ENCODE measurements at places on chromosomes 6 and 20.
A peak's percentile ranks its signal among the peaks of the same experiment; 100 is the strongest.

- DNase-seq: no peak
These were observed 767 bp downstream of the PTK6 start for GRCh38 chr20:63536241-63536977.

DNA sequence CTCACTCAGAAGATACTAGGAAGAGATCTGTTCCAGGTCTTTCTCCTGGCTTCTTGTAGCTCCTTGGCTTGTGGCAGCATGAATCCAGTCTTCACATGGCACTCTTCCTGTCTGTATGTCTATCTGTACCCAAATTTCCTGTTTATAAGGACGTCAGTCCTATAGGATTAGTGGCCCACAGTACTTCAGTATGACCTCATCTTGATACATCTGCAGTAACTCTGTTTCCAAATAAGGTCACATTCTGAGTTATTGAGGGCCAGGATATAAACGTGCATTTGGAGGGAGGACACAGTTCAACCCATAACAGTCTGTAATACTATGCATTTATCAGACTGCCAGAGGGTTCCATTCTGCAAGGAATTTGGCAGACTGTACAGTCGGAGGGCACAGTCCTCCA, 57.6 kb upstream of the DYNLRB1 start:
- no peak for DNase-seq

GRCh38 chr6:56637640-56638039, 5.0 kb downstream of the DST start:
- peak; percentile 95 for DNase-seq

- no peak for DNase-seq
These were observed 160.5 kb downstream of the TTLL2 start for GRCh38 chr6:167485186-167485978.

DNA sequence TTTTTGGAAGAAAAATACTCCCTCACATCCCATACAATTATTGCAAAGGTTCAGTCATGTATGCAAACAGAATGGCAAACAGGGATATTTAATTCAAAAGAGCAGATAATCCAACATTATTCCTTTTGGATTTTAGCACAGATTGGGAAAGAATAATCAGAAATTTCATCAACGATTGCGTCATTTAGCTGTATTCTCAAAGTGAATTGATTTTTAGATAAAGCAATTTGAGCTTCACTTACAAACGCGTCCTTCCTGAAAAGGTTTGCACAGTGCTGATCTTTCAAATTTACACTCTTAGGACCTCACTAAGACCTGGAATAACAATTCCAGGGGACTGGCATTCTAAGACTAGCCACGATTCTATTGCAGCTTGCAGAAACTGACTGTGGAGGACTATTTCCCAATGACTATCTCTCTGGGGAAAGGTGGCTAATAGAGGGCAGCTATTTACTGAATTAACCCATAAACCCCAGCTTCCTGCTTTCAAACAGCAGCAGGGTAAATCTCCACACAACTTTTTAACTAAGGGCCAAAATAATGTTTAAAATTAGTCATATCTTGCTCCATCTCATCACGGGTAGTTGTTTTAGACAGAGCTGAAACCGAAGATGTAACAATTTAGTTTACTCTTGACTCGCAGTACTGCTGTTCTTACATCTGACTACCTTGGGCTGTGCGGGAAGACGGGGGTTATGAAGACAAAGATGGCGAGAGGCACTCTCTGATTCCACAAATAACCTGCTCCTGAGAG, 131.2 kb upstream of the FAM184A start:
- DNase-seq: no peak

DNA sequence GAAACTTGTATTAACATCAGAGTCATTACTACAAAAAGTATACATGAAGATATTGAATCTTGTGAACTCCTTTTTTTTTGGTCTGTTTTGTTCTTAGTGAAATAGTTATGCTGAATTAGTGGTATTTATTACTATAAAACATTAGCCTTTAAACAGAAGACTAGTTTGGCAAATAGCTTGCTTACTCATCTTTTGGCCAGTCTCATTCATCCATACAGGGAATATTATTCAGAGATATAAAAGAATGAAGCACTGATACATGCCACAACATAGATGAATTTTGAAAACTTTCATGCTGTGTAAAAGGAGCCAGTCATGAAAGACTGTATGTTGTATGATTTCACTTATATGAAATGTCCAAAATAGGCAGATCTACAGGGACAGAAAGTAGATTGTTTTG, 205.9 kb downstream of the ZFAND3 start:
- DNase-seq: no peak

DNA sequence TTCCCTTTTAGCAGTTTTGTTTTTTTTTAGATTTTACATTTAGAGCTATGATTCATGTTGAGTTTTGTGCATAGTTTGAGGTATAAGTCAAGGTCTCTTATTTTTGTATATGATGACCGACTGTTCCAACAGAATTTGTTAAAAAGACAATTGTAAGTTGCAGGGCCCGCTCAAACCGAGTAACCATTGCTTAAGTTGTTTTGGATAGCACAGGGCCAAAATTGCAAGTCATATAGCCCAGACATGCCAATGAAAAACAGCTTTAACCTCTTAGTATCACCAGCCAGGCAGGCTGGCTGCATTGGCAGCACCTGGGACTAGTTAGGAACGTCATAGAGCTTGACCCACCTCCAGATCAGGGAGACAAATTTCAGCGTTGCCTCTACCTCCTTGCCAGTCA, 47.3 kb downstream of the PFDN4 start:
- no peak for DNase-seq

GRCh38 chr6:46715141-46715540, 20.0 kb downstream of the PLA2G7 start:
- no peak for DNase-seq

- no peak for DNase-seq
These were observed 28.4 kb upstream of the FRMD1 start for GRCh38 chr6:168107191-168107983.

- DNase-seq: no peak
These were observed 131.2 kb upstream of the CCN2 start for GRCh38 chr6:132082421-132082820.

DNA sequence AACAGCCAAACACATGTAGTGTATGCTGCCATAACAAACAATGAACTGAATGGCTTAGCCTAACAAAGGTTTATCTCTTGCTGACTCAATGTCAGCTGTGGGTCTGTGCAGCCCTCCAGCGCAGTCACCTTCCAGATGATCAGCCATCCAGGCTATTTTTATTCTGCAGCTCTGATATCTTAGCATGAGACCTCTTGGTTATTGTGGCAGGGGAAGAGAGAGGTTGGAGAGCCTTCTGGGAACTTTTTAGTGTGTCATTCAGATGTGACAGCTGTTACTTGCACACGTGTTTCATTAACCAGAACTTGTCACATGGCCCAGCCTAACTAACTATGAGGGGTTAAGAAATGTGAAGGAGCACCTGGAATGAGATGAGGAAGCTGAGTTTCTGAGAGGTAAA, 202.5 kb downstream of the DHX35 start:
- no peak for DNase-seq

DNA sequence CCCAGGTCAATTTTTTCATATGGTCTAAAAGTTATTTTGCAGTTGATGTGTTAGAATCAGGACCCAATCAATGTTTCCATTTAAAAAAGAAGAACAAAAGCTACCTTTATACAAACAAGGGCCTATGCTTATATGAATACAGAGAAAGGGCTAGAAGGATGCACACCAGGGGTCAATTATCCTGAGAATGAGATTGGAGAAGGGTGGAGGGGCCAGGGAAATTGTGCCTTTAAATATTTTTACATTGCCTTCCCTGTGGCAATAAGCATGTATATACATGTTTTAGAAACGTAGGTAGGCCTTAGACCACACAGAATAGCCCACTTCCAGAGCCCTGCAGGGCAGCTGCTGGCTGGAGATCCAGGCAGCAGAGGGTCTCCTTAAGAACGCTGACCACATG, 12.7 kb downstream of the EXOC2 start:
- no peak for DNase-seq

GRCh38 chr6:93389192-93389591, 30.2 kb downstream of the EPHA7 start:
- no peak for DNase-seq
